ENCODE measurements at places on chromosomes 3 and 15.

GRCh38 chr3:53795176-53795575, 51.0 kb downstream of the CHDH start:
- DNase-seq, result no peak

GRCh38 chr3:46393554-46394434, 13.1 kb downstream of the CCR5AS start:
- no peak for DNase-seq

DNA sequence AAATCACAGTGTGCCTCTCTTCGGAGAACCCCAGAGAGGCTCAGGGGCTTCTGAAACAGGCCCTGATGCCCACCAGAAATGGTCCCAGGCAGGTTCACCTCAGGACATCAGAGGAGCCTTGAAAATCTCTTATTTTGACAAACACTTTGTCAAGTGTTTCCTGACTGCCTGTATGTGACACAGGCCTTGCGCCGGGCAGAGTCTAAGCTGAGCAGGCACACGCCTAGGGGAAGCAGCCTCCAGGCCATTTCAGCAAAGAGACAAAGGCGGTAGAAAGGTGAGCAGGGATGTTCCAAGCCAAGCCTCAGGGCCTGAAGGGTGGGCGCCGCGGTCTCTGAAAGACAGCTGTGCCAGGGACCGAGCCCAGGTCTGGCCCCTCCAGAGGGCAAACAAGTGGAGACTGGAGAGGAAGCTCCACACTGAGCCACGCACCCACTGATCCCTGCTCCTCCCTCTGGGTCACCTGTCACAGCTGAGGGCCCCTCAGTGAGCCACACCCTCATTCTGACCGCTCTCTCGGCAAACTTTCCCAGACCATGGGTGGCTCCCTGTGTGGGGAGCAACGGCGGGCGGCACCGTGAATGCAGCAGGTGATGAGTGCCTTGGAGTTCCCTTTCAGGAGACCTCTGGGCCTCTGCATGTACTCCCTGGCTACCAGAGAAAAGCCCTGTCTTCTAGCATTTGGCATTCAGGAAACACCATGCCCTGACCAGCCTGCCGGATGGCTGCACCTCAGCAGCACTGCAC, 136.1 kb downstream of the ADAMTS17 start:
- DNase-seq, result no peak

DNA sequence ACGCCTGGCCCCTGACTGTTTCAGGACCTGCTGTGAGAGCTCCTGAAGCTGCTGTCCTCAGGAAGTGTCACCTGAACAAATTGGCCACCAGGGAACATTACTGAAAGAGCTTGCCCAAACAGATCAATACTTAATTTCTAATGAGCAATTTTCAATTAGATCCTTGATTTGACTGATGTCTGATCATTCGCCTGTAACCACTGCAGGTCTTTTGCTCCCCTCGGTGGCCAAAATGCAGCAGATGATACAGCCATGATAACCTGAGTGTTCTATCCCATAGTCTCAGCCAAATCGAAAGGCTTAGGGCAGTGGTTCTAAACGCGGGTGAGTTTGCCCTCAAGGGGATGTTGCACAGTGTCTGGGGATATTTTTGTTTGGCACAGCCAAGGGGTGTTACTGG, 57.6 kb upstream of the MEX3B start:
- no peak for DNase-seq

DNA sequence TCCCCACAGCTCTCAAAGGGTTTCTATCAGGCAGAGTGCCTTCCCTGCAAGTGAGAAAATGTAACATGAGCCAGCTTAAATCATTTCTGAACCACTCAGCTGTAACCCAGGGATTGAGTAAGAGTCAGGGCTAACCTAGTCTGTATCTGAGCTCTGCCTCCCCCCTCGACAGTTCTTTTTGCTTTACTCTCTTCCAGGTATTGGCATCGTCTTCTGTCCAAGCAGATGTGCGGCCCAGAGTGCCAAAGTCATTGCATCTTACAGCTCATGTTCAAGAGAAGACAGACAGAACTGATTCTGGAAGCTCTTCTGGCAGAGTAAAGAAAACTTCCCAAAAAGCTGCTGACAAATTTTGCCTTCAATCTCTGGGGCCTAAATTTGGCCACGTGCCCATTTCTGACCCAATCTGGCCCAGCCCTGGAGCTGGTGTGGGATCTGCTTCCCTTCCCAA, 74.8 kb downstream of the ABHD5 start:
- no peak for DNase-seq

DNA sequence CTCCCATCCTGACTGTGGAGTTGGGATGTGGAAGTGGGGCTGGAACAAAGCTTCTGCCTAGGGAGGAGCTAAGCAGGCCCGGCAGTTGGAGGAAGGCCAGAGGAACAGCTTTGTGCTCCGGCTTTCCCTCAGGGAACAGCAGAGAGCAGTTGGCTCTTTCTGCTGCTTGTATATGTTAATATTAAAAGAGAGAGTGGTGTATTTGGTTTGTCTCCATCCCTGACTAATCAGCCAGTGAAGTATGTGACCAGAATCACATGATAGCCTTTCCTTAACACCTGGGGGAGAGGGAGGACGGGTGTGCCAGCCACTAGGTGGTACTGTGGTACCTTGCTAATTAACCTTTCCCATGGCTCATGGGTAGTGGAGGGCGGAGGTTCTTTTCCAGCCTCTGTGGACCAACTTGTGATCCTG, 10.0 kb downstream of the EIF2B5 start:
- peak; percentile 61 for DNase-seq
